ENCODE measurements at places on chromosomes 11 and 22.

- DNase-seq = no peak
These were observed 27.1 kb downstream of the SYT13 start for GRCh38 chr11:45258982-45259530.

DNA sequence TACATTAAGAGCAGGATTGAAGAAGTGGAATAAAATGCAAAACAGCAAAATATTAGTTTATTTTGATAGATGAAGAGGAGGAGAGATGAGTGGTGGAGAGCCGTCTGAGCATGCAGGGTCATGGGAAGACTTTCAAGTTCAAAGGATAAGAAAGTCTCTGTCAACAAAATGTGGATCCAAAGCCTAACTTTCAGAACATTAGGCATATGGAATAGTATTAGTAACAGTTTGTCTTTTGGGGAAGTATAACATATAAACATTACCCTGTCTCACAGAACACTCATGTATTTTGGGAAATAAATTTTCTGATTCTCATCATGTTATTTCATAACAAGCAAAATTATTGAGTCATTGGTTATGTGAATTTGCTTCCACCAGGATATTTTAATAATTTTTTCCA is 104.3 kb upstream of the CEP126 start:
- DNase-seq = no peak

- no peak for DNase-seq
These were observed 658.7 kb downstream of the JRKL start for GRCh38 chr11:97048481-97048880.

DNA sequence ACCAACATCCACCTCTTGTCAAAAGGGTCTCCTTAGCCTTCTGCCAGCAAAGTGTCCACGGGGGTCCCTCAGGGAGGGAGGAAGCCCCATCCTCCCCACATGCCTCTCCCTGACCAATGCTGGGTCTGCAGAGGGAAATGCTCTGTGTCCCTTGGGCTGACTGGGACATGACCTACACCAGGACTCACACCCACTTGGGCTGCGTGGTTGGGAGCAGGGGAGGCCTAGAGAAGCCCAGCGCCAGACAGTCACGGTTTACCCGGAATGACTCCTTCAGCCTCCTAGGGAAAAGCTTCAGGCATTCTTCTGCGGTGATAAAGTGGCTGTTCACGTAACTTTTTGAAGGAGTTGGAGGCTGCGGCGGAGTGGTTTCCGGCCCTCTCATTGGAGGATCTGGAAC is 180.3 kb downstream of the EFCAB6 start:
- no peak for DNase-seq

GRCh38 chr22:29639096-29639495 is 35.7 kb downstream of the NF2 start:
- DNase-seq = no peak

- DNase-seq = no peak
These were observed 759.8 kb upstream of the CNTN5 start for GRCh38 chr11:98260983-98261382.

- no peak for DNase-seq
These were observed 9.6 kb downstream of the FGF4 start for GRCh38 chr11:69765498-69765995.

GRCh38 chr11:118088531-118088930 is 1.8 kb upstream of the SMIM35 start:
- no peak for DNase-seq

DNA sequence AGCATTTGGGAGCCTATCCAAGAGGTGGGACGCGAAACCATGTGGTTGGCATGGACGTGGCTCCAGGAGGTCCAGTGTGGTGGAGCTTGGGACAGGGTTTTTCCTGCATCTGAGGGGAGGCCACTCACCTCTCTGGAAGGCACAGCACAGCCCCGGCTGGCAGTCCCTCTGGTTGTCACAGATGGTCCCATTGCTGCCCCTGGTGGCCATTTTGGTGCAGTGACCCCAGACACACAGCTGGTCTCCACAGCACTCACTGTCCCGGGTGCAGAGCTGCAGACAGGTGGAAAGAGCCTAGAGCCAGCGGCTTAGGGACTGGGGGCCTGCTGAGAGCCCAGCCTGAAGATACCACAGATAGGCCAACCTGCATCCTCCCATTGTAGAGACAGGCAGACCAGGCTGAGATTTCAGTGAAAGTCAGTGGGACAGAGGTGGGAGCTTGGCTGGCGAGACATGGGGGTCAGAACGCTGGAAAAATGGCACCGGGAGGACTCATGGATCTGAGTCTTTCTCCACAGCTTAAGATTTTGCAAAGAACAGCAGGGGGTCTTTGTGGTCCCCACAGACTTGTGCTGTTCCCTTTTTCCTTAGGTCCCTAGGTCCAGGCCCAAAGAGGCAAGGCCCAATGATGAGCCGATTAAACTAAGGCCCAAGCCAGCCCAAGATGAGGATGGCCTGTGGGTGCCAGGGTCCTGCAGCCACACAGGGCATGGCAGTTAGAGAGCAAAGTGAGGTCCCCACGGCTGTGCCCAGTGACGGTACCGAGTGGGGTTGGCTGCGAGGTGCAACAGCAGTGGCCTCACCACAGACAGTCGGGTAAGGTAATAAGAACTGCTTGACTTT is 41.4 kb downstream of the DKK3 start:
- DNase-seq = peak; percentile 67

DNA sequence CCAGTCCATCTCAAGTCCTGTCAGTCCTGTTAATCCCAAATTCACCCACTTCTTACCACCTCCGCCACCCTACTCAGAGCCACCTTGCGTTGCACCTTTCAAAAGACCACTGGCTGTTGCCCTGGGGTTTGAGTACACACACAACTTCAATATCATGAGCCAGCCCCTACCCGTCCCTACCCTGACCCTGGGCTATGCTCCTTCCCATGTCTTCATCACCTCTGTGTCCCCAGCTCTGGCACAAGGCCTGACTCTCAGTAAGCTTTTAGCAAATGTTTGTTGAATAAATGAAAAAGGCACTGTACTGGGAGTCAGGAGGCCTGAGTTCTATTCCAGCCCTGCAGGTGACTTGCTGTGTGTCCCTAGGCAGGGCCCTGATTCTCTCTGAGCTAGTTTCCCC is 26.5 kb downstream of the OTOG start:
- DNase-seq = no peak

DNA sequence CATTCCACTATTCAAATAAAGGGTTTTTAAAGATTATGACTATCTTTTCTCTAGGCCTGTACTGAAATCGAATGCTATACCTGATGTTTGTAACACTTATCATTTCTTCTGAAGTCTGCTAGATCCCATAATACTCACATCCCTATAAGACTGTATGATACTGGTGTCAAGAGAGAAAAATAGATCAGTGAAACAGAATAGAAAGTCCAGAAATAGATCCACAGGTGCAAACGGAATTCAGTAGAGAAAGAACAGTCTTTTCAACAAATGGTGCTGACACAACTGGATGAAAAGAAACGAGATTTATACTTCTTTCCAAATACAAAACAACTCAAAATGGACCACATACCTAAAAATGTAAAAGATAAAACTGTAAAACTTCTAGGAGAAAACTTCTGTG is 143.2 kb downstream of the APOL5 start:
- DNase-seq = no peak
